Mucosa of descending colon (tissue), 3 donors: ENCODE measurements at places on chromosomes 16 and 17.

- DNase-seq = no peak
These were observed 97.0 kb downstream of the USP31 start for GRCh38 chr16:23052221-23052620.

DNA sequence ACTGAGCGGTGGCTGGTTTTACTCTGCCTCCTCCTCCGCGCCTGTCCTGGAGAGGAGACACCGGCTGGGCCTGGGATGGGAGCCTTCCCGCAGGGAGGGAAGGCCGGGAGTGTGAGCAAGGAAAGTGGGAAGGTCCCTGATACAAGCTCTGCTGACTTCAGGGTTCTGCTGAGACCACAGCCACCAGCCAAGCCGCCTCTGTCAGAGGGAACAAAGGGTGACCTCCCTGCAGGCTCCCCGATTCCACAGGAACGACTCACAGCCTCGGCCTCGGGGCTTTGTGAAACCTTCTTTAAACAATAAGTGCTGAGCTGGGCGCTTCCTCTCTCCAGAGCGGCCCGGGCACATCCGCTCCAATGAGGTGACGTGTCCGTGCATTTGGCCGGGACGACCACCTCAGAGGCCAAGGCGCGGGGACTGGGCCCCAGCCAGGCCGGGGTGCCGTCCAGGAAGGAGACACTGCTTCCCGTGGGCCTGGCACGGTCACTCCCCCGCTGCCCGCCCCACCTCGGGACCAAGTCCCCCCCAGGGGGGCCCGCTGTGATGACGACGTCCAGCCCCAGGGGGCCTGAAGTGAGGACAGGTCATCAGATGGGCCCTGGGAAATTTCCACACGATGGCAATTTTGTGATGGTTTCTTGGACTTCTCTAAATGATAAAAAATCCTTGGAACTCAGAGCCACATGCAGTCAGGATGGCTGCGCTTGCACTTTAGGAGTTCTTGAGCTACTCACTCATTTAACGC is 11.8 kb upstream of the CIBAR2 start:
- peak; percentile 25 for DNase-seq

DNA sequence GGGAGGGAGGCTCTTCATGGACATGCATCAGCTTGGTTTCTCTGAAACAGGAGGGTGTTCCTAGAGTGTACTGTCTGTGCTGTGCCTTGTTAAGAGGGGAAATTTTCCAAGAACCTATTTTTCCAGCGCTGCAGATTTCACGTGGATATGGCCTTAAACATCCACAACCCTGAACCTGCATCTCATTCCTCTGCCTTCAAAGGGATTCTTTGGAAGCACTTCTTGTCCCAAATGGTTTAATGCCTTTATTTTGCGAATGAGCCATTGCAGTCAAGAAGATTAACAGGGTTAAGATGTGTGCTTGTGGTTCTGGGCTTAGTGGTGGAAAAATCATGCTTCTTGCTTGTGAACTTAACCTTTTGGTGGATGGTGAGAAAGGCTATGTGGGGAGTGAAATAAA is 161.2 kb downstream of the XYLT1 start:
- DNase-seq = no peak

DNA sequence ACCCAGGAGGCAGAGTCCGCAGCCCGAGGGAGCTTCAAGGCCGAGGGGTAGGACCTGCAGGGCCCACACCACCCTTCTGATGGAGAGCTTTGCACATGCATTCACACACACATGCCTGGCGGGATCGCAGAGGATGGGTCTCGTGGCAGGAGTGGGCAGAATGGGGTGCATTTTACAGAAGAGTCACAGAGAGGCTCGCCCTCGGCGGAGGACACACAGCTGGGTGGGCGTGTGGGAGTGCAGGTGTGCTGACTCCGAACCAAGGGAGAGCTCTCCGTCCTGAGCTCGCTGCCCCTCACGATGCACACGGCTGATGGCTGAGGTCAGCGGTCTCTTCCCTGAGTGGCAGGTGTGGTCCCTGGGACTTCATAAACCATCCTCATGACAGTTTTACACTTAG is 96.8 kb upstream of the CBX4 start:
- DNase-seq = peak; percentile 40

DNA sequence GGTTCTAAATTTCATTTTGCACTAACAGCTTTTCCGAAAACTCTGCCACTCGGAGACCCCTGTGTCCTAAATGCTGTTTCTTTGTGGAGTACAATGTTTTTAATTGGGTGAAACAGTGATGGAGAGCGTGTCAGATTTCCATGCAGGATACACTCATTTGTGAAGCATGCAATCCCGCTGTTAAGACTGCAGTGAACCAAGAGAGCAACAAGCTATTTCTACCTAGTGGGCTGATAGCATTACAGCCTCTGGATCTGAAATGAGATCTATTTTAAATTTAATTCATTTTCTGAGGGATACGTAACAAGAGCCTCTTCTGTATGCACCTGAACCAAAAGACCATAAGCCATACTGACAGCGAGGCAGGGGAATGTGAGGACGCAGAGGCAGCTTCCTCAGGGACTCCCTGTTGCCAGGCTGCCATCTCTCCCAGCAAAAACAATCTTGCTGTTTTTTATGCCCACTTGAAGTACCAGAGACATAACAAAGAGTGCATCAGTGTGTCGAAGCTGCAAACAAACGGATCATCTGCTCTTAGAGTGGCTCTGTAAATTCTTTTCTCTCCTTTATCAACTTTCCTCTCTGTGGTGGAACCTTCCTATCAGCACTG is 199.9 kb upstream of the COX10 start:
- no peak for DNase-seq

- no peak for DNase-seq
These were observed 116.7 kb downstream of the GAS7 start for GRCh38 chr17:10081571-10082169.

DNA sequence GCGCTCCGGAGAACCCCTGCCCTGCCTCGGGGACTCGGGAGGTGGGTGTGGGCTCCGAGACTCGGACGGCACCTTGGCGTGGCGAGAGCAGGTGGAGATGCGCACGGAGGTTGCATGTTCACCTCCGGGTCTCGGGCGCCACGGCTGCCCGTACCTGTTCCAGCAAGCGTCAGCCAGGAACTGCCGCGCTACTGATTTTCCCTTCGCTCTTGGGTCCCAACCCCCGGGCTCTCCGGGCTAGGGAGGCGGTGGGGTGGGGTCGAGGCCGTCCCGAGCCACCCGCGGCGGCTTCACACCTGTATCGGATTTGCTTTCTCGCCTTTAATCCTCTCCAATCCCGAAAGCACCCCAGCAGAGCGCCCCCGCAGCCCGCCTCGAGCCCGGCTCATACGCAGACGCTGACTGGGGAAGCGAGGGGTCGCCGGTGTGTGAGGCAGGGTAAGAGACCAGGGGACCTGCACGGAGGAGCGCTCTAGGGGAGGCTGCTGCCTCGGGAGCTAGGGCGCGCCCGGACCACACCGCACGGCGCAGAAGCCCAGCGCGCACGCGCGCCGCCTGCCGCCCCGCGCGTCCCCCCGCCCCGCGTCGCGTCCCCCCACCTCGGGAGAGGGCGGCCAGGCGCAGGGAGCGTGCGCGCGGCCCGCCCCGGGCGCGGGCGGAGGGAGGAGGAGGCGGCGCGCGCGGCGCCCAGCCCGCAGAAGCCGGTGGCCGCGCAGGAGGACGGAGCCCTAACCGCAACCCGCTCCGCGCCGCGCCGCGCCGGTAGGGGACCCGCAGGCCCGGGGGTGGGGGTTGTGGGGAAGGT is at the start of gene DUSP14:
DUSP14 (plus strand) TSS at position 695 of the 805 bp plus-strand sequence. CDS start 22,382 bp downstream, outside the sequence.
- DNase-seq = peak; percentile 73

DNA sequence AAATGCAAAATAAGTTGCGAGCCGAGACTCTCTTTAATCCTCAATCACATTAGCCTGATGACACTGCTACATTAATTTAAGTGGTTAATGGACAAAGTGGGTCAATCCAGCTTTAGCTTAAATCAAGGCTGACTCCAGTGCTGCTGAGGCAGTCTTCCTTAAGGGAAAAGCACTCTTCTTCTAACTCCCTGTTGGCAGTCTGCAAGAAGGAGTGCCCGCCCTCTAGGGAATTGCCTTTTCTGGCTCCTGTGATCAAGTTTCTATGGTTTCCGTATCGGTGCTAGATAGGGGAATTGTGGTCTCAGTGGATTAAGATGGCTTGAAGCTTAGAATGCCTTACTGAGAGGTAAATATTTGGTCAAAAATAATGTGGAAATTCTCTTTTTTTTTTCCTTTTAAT is 41.0 kb downstream of the HS3ST3B1 start:
- DNase-seq = no peak

DNA sequence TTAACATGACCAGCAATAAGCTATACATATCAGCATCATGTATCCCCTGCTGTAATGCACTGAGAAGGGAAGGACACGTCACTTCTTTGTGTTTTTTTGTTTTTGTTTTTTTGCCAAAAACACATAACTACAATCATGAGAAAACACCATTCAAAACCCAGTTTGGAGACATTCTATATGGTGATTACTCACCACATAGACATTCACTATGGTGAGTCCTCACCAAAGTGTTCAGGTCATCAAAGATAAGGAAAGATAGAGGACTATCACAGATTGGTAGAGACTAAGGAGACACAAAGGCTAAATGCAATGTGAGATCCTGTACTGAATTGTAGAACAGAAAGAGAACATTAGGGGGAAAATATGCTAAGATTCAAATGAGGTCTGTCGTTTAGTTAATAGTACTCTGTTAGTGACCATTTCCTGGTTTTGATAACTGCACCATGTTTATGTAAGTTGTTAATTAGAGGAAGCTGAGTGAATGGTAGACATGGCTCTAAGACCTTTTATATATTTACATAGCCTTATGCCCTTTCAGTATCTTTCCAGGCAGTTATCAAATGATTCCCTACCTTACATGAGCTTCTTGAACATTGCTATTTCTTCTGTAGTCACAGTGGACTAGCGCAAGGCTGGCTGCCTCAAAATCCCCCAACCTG is 46.6 kb downstream of the PIK3R5 start:
- no peak for DNase-seq

- DNase-seq = no peak
These were observed 142.3 kb downstream of the ABCC12 start for GRCh38 chr16:48013491-48013901.

DNA sequence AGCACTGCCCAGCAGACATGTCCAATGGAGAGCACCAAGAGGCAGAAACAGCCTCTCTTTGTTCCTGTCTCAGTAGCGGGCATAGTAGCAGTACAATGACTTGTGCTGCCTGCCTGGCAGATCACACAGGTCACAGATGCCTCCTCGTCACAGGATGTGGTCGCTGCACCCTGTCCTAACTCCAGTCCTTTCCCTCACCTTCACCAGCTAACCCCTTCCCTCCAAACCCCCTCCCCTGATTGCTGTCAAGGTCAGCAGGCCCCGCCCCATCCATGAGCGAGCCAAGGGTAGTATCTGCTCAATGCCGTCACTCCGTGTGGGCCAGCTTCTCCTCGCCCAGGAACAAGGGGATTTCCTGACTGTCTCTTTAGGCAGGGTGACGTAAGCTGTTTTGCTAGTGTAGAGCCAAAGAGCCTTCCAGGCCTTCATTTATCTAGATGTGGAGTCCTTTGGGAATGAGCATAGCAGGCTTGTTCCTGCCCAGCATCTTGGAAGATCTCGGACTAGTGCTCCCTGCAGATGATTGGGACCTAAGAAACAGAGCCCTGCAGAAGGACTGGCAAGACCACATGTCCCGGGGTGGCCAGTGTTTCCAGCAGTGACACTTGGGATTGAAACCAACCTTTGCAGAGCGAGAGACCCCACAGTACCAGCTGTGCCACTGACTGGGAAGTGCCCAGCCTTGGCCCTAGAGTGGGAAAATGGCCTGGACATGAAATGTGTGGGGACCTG is 75.9 kb upstream of the TNRC6C start:
- DNase-seq = peak; percentile 84

DNA sequence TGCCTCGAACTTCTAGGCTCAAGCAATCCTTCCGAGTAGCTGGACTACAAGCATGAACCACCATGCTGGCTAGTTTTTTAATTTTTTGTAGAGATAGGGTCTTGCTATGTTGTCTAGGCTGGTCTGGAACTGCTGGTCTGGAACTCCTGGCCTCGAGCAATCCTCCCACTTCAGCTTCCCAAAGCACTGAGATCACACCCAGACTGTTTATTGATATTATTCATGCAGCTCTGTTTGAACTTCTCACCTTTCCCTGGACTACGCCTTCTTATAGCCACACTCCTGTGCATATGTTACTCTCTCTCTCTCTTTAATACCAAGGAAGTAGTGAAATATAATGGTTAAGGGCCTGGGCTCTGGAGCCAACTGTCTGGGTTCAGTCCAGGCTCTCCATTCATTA is 4.6 kb downstream of the COG7 start:
- no peak for DNase-seq

DNA sequence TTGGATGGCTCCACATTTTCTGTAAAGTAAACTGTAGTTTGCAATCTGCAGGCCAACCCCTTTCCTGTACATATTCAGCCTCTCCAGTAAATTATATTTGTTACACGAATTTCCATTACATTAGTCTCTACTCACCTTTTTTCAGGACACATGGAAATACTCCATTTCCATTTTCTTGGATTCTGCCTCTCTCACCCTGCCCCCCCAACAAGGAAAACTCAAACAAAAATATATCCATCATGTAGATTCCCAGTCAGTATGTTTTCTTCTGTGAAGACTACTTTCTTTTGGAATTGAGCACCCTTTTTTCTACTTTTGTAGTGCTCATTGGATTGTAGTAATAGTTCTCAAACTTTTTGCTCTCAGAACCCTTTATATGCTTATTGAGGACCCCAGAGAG is 2.9 kb downstream of the PPM1D start:
- DNase-seq = no peak

GRCh38 chr16:28318042-28318744 is 25.9 kb downstream of the SBK1 start:
- DNase-seq = no peak

DNA sequence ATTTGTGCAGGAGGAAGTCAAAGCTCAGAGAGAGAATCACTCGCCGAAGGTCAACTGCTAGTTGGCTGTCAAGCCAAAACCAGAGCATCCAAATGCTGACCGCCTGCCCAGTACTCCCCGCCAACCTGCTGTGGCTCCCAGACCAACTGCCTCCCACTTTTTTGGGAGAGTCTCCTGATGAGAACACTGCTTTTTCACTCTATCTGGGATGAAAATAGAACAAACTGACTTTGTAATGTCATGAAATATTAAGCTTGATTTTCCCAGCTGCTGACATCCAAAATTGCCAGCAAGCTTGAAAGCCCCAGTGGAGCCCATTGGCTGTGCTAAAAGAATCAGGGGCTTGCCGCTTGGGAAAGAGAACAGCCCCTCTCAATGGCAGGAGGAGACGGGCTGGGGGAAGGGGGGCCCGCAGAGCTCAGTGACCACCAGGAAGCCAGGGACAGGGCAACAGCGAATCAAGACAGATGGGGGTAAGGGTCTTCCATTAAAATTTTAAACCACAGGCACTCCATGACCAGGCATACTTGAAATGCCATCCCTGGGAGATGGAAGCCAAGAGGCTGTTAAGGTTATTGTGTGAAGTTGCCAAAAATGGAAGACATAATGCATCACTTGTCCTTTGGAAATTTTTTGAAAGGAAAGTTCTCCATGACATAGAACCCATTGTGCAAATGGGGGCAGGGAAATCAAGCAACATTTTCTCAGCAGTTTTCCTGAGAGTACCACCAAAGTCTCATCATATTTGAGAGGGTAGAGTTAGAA is 125.7 kb upstream of the CDH5 start:
- DNase-seq = no peak

- DNase-seq = no peak
These were observed 171.0 kb downstream of the KATNIP start for GRCh38 chr16:27720731-27721530.

- DNase-seq = no peak
These were observed 13.0 kb downstream of the CBX4 start for GRCh38 chr17:79826204-79826680.

GRCh38 chr16:54616610-54617009 is 314.1 kb upstream of the IRX5 start:
- no peak for DNase-seq
